ENCODE measurements at places on chromosomes 2 and 18.

GRCh38 chr18:3321133-3321812, 59.3 kb downstream of the MYL12B start:
- DNase-seq: no peak

- DNase-seq: no peak
These were observed 181.0 kb downstream of the SPP2 start for GRCh38 chr2:234231460-234231859.

GRCh38 chr2:40348665-40349064, 103.2 kb downstream of the SLC8A1 start:
- DNase-seq: no peak

GRCh38 chr18:60935041-60935910, 398.0 kb upstream of the CDH20 start:
- no peak for DNase-seq

DNA sequence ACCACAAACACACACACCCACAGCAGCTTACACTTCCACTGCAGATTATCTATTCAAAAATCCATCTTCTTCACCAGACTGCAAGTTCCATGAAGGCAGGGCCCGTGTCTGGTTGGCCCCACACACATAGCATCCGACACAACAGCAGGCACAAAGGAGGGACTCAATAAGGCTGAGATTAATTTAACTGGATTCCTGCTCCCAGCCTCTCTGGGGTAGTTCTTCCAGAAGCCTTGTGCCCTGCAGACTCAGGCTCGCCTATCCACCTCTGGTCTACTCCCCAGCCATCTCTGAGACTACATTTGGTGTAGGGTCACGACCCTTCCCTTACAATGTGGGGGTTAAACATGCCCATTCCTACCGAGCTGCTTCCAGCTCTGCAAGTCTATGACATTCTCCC, 57.7 kb downstream of the TRABD2A start:
- no peak for DNase-seq

DNA sequence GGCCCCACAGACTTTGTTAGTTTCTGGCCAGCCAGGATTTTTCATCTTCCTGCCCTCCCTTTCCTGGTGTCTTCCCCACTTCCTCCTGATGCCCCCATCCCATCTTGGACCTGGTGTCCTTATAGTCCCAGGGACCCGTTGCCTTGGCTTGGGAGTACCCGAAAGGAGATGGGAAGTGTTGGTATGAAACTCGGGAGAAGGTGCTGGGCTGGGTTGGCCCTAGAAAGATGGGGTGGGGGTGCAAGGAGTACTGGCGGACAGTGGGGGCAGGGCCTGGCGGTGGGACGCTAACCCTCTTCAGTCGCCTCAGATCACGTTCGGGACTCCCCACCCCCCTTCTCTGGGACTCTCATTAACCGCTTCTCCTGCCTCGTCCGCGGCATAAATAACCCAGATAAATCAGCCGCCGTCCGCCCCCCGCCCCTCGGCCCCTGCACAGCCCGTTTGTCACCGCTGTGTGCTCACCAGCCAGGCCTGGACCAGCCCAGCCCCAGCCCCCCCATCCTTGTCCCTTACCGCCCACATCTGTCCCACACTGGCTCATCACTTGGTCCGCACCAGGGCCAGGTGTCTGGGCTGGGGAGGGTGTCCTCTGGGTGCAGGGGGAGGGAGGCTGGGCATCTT, 3.7 kb upstream of the ASIC4 start:
- DNase-seq: no peak

DNA sequence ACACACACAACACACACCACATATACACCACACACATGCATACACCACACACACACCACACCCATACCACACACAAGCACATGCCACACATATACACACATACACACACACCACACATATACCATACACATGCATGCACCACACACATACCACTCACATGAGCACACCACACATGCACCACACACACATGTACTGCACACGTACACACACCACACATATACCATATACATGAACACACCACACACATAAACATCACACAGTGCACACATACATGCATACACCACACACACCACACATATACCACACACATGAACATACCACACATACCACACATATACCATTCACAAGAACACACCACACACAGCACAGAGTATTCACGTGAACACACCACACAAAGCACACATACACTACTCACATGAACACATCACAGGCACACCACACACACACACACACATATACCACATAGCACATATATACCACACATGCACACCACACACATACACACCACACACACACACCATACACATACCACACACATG, 219.9 kb upstream of the RAB6C start:
- no peak for DNase-seq

DNA sequence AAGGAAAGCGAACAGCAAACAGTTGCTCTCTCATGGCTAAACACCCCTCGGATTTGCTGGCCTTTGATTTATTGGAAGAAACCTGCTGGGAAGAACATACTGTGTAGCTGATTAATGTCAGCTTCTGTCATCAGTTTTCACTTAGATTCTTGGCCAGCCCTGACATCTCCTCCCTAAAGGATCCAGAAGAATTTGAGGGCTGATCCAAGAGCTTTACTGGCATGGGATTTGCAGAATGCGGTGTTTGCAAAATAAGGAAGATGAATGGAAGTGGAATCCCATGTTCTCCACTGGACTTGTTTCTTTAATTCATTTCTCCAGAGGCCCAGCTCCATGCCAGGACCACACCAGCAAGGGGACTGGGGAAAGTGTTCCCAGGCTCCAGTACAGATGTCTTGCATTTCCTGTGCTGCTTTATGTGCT, 80.5 kb downstream of the RDH14 start:
- no peak for DNase-seq

- DNase-seq: no peak
These were observed 57.6 kb downstream of the TPGS2 start for GRCh38 chr18:36771245-36771644.

DNA sequence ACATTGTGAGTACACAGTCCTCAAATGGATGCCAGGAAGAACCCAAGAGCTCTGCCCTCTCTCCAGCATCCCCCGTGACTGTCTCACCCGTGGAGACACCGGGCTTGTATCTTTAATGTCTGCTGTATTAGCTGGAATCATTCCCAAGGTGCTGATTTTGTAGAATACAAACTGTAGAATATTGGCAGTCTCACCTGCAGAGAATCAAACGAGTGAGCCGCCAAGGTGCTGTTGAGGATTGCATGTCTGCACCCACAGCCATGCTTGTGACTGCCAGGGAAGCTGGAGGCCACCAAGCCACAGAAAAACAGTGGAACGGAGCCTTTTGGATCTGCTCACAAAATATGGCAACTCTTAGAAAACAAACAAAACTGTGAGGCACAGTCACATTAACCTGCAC, 37.5 kb downstream of the TMEM18 start:
- DNase-seq: no peak
